ENCODE measurements at places on chromosomes 4 and X. TPM values are rescaled to one million over a fixed set of nuclear protein-coding genes. Genes with fewer than 3 reads are reported as not detected.

- no peak for DNase-seq
Measured at GRCh38 chrX:104728456-104728855, 162.5 kb downstream of the IL1RAPL2 start.

PPARGC1A gene
- total RNA-seq = 0.08 TPM

CYLC1 gene
- total RNA-seq = not detected

- no peak for DNase-seq
Measured at GRCh38 chr4:133402616-133403015, 253.5 kb downstream of the PCDH10 start.

KIF4A gene
- total RNA-seq = 20.1 TPM

GRCh38 chrX:7024850-7025249, 122.7 kb upstream of the STS start:
- no peak for DNase-seq

All from HT-29 (cell line).